Stimulated activated CD4-positive, alpha-beta T cell treated with anti-CD3 and anti-CD28 coated beads, Interleukin-2, amount 100 ng/mL, for 24 hours (primary cell): ENCODE measurements at places on chromosomes 5 and 9.
A peak's percentile ranks its signal among the peaks of the same experiment; 100 is the strongest.

- DNase-seq = no peak
Observed at GRCh38 chr9:134503301-134504105, 138.1 kb upstream of the COL5A1 start.

DNA sequence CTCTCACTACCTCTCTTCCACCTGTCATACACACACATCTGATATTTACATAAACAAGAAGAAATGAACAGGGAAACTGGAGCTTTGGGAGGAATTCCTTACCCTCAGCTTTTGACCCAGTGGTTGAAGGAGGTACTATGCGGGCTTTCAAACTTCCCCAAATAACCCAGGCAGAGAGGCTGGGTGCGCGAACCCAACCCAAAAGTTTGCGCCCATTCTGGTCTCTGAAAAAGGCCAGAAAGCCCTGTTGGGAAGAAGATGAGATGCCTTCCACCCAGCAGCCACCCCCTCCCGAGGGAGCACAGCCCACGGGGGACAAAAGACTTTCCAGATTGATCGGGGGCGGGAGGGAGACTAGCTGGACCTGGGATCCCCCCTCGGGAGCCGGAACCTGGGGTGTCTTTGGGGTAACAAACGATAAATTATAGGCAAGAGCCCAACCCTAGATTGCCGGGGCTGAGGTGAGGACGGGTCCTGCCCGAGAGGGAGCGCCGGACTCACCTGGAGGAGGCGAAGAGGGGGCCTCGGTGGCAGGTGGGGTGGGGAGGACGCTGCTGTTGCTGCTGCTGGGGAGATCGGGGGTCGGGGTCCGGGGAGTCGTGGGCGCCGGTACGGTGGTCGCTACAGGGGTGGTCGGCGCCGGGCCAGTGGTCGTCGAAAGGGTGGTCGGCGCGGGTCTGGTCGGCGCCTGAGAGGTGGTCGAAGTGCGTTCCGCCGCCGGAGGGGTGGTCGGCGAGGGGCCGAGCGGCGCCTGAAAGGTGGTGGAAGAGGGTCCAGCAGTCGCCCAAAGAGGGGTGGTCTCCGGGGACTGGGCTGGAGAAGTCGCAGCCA is 798 bp downstream of the MEGF9 start:
- DNase-seq = peak; percentile 28

GRCh38 chr5:88389338-88390095 is 120.9 kb upstream of the TMEM161B start:
- DNase-seq = no peak

DNA sequence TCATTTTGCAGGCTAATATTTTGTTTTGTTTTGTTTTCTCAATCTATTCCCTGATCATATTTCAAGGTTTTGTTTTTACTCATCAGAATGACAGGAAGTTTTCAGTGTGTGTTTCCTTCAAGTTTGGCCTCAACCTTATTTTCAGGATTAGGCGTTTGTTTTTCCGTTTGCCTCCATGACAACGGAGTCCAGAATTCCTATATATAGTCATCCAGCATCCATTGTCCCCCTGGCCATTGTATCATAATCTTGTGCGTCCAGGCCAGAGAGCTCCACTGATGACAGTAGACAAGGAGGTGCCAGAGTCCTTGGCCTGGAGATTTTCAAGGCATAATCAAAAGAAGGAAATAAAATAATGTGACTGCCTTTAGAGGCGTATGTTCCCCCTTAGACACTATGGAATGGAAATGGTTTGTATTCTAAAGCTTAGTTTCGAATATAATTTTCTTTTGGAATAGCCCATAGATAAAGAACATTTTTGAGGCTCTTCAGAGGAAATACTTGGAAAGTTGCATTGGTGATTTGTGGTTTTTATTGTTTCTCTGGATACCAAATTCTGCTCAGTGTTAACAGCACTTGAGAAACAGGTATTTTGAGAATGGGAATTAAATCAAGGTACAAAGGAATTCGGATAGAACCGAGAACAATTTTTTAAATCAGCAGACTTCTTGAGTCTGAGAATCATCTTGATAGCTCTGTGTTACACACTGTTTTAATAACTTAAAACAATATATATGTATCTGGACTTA is 99.8 kb downstream of the ZNF462 start:
- DNase-seq = no peak

- no peak for DNase-seq
Observed at GRCh38 chr9:138078846-138079245, 201.3 kb downstream of the CACNA1B start.

- no peak for DNase-seq
Observed at GRCh38 chr5:111231119-111231518, 6.9 kb downstream of the CAMK4 start.

DNA sequence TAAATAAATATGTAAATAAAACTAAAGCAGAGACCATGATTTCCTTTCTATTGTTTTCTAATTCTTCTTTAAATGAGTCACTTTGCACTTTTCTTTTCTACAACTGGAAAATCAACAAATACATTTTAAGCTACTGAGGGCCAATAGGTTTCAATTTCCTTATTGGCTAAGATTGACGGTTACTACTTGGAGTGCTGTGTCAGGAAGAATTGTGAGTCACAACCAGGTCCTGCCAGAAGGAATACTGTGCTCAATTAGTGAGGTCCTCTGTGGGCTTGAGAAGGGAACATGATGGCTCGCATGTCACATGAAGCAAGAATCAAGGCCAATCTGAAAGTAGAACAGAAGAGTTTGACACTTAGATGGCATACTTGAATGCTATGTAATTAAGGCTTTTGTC is 110.8 kb downstream of the HMHB1 start:
- no peak for DNase-seq

- DNase-seq = no peak
Observed at GRCh38 chr5:91643797-91644196, 260.7 kb upstream of the ARRDC3 start.

DNA sequence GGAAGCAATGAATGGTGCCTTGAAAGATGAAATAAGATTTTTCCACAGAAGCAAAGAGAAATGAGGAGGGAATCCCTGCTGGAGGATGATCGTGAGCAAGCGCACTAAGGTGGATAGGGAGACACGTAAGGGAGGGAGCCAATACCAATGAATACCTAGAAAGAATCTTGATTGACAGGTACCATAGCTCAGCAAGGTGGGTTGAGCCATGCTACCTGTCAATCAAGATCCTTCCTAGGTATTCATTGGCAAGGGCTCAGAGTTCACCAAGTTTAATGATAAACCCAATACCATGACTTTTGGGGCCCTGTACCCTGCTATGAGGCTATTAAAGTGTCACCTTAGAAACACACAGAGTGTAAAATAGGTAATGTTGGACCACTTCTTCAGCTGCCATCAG is 226.8 kb downstream of the GRIA1 start:
- DNase-seq = no peak

- no peak for DNase-seq
Observed at GRCh38 chr5:123204251-123204650, 115.2 kb downstream of the PRDM6 start.

GRCh38 chr9:135215571-135216161 is 128.2 kb downstream of the OLFM1 start:
- DNase-seq = no peak

GRCh38 chr9:79883073-79883645 is 311.4 kb downstream of the TLE4 start:
- peak; percentile 27 for DNase-seq

GRCh38 chr9:135081264-135081660 is 6.2 kb upstream of the OLFM1 start:
- DNase-seq = no peak

- no peak for DNase-seq
Observed at GRCh38 chr5:129853588-129853987, 50.7 kb upstream of the CHSY3 start.

- peak; percentile 74 for DNase-seq
Observed at GRCh38 chr9:2857564-2858198, 13.8 kb upstream of the PUM3 start.
